Neural progenitor cell (in vitro differentiated cells): ENCODE measurements at places on chromosomes 16 and 17. TPM values are rescaled to one million over a fixed set of nuclear protein-coding genes. Genes with fewer than 3 reads are reported as not detected.

The ITGAL gene
- not detected in 2 replicates for total RNA-seq

The SHISA6 gene
- 3.3 and 4.3 TPM in 2 replicates for total RNA-seq

The SDK2 gene
- 15.3 and 39.9 TPM in 2 replicates for total RNA-seq

The KLHL11 gene
- 28.5 and 33.3 TPM in 2 replicates for total RNA-seq

The MILR1 gene
- total RNA-seq = not detected in 2 replicates

The TPSD1 gene
- not detected in 2 replicates for total RNA-seq

The MRTFB gene
- total RNA-seq = 25.8 and 26.8 TPM in 2 replicates

The TNP2 gene
- total RNA-seq = not detected in 2 replicates

The CFAP97D1 gene
- total RNA-seq = not detected in 2 replicates

The CCL16 gene
- total RNA-seq = not detected in 2 replicates

The SALL1 gene
- total RNA-seq = 50.3 and 70.7 TPM in 2 replicates

The PIMREG gene
- 71.3 and 151 TPM in 2 replicates for total RNA-seq

The KRT28 gene
- total RNA-seq = not detected in 2 replicates

The RNF222 gene
- total RNA-seq = not detected in 2 replicates

The KRTAP3-1 gene
- total RNA-seq = not detected in 2 replicates

The NTN1 gene
- total RNA-seq = 0.45 and 2.4 TPM in 2 replicates

The RAB11FIP4 gene
- total RNA-seq = 10.2 and 19.1 TPM in 2 replicates

The TEX19 gene
- total RNA-seq = 0.19 TPM in 1 of 2 replicates, not detected in the other

The DYNLL2 gene
- total RNA-seq = 46.8 and 52.6 TPM in 2 replicates

The CD300LB gene
- not detected in 2 replicates for total RNA-seq

The CYGB gene
- total RNA-seq = 1.1 TPM in 1 of 2 replicates, not detected in the other

The KNOP1 gene
- total RNA-seq = 126 and 130 TPM in 2 replicates

The TEDC2 gene
- 29.1 and 62.1 TPM in 2 replicates for total RNA-seq

The ZFPM1 gene
- 0.36 and 0.96 TPM in 2 replicates for total RNA-seq

The ABHD15 gene
- 2.5 and 5.0 TPM in 2 replicates for total RNA-seq

The TP53TG3C gene
- not detected in 2 replicates for total RNA-seq

The PRSS21 gene
- total RNA-seq = not detected in 2 replicates

The HOXB9 gene
- not detected in 2 replicates for total RNA-seq

The ATP6V0D1 gene
- 29.7 and 42.0 TPM in 2 replicates for total RNA-seq

The STRADA gene
- 46.6 and 69.6 TPM in 2 replicates for total RNA-seq

The CHRNB1 gene
- total RNA-seq = 7.4 and 7.5 TPM in 2 replicates

The CNTNAP4 gene
- total RNA-seq = 0.41 TPM in 1 of 2 replicates, not detected in the other

The KRT27 gene
- not detected in 2 replicates for total RNA-seq

The TMEM98 gene
- 117 and 168 TPM in 2 replicates for total RNA-seq

The FBXL16 gene
- total RNA-seq = 0.13 and 0.65 TPM in 2 replicates

The SCN4A gene
- total RNA-seq = 1.8 and 4.2 TPM in 2 replicates

The KRTAP3-2 gene
- total RNA-seq = not detected in 2 replicates

The KRT222 gene
- total RNA-seq = 0.39 and 2.8 TPM in 2 replicates

The CD79B gene
- total RNA-seq = 1.6 TPM in 1 of 2 replicates, not detected in the other

The ZNF423 gene
- 21.9 and 42.3 TPM in 2 replicates for total RNA-seq

The SBK1 gene
- total RNA-seq = 4.6 and 16.4 TPM in 2 replicates

The SPATA22 gene
- not detected in 2 replicates for total RNA-seq

The ALOX15 gene
- total RNA-seq = 0.12 TPM in 1 of 2 replicates, not detected in the other

The TGFB1I1 gene
- 0.09 TPM in 1 of 2 replicates, not detected in the other for total RNA-seq

The SMURF2 gene
- total RNA-seq = 21.6 and 24.6 TPM in 2 replicates

The HOXB5 gene
- not detected in 2 replicates for total RNA-seq

The NKD1 gene
- 3.3 and 5.3 TPM in 2 replicates for total RNA-seq

The CCL15 gene
- not detected in 2 replicates for total RNA-seq

The SMIM22 gene
- not detected in 2 replicates for total RNA-seq

The ASB16 gene
- not detected in 2 replicates for total RNA-seq

The CD300LG gene
- total RNA-seq = not detected in 2 replicates

The GPT2 gene
- total RNA-seq = 21.6 and 37.7 TPM in 2 replicates

The RETREG3 gene
- 23.6 and 38.3 TPM in 2 replicates for total RNA-seq
